ENCODE measurements at places on chromosomes 16 and 17.

DNA sequence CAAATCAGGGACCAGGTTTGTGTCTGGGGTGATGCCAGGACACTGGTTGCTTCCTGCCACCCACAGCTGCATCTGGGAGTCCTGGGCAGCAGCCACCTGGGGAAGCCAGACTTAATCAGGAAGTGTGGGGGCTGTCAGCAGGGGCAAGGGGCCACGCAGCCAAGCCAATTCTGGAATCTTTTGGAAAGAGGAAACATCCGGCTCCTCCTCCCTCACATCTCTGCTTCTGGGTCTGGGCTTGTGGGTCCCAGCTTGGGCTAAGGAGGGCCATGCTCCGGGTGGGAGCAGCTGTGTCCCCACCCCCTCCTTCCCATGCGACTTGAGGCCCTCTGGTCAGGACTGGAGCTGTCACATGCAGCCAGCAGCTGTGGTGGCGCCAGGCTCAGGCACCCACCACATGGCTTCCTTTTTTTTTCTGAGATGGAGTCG, 37.0 kb upstream of the CCDC182 start:
- no peak for DNase-seq

- DNase-seq, result peak; percentile 43
Observed at GRCh38 chr17:40471846-40472732, 28.8 kb downstream of the IGFBP4 start.

DNA sequence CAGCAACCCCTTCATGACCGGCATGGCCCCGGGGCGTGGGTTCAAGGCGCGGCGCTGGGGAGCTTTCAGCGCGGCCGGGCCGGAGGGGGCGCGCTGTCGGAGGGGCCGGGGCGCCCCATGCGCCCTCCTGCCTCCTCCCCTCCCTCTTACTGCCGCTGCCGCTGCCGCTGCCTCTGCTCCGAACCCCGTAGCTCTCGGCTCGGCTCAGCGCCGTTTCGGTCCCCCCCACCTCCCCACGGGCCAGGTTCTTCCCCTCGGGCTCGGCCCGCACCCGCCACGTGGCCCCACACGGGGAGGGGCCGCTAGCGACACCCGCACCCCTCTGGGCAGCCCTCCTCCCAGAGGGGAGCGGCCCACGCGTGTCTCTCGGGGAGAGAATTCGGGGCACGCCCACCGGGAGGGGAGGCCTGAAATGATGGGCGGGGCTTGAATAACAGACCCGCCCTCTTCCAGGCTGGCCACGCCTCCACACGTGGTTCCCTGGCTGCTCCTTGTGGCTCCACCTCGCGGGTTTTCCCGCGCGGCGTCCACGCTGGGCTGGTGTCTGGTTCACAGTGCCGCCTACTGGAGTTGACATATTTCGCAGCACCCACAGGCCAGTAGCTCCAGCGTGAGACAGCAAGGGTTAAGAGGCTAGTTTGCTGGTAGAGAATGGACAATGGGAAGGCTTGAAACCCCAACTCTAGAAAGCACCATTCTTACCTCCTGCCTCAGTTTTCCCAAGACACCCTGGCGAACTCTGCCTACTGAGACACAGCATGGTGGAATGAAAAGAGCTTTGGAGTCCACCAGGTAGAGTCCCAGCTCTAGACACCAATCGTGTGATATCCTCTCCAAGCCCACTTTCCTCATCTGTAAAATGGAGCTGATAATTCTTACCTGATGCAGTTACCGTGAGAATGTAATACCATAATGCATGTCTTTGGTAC, at the start of gene KCNH4:
Gene KCNH4, minus strand, starts transcription at position 221 of the 929 bp plus-strand sequence. Its CDS starts 197 bp downstream, at position 24.
- DNase-seq, result peak; percentile 70

DNA sequence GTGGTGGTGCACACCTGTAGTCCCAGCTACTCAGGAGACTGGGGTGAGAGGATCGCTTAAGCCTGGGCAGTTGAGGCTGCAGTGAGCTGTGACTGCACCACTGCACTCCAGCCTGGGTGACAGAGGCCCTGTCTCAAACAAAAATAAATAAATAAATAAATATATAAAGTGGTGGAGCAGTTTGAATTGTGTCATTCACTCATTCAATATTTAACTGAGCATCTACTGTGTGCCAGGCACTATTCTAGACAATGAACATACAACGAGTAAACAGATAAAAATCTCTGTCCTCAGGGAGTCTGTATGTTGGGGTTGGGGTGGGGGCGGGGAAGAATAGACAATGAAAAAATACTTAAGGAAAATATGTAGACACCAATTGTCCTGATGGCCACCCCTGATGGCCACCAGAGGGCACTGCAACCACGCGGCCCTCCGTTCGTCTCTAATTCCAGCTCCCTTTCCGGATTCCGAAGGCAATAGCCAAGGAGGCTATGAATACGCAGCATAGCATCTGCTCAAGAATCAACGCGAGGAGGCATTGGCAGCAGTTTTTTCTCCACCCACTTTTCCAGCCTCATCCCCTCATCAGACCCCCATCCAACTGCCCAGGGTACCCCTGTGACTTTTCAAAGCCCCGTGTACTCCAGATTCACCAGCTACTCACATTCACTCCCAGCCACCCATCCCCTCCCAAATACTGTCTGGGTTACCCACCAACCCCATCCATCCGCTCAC, 21.4 kb downstream of the QPRT start:
- DNase-seq, result peak; percentile 89

GRCh38 chr16:72098936-72099335, 5.3 kb downstream of the DHX38 start:
- no peak for DNase-seq

DNA sequence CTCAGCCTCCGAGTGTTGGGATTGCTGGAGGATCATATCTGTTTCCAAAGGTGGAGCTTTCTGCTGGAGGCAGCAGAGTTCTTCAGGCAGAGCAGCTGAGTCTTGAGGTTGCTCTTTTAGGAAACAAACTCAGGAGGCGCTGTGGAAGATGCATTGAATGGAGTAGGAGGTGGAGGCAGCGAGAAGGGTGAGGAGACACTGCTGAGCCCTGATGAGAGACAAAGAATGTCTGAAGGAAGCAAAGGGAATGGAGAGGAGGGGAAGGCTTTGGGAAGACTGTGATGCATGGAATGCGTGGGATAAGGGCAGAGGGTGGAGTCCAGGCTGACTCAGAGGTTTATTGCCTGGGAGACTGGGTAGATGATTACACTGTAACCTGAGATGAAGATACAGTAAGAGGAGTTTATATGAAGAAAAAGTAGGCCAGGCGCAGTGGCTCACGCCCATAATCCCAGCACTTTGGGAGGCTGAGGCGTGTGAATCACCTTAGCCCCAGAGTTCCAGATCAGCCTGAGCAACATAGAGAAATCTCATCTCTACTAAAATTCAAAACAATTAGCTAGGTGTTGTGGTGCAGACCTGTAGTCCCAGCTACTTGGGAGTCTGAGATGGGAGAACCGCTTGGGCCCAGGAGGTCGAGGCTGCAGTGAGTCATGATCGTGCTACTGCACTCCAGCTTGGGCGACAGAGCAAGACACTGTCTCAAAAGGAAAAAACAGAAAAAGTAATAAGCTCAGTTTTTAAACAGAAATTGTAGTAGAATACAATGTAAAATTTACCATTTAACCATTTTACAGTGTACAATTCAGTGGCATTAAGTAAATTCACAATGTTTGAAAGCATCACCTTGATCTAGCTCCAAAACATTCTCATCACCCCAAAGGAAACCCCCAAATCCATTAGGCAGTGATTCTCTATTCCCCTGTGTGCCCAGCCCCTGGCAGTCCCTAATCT, 17.8 kb upstream of the TMEM219 start:
- DNase-seq, result peak; percentile 99

DNA sequence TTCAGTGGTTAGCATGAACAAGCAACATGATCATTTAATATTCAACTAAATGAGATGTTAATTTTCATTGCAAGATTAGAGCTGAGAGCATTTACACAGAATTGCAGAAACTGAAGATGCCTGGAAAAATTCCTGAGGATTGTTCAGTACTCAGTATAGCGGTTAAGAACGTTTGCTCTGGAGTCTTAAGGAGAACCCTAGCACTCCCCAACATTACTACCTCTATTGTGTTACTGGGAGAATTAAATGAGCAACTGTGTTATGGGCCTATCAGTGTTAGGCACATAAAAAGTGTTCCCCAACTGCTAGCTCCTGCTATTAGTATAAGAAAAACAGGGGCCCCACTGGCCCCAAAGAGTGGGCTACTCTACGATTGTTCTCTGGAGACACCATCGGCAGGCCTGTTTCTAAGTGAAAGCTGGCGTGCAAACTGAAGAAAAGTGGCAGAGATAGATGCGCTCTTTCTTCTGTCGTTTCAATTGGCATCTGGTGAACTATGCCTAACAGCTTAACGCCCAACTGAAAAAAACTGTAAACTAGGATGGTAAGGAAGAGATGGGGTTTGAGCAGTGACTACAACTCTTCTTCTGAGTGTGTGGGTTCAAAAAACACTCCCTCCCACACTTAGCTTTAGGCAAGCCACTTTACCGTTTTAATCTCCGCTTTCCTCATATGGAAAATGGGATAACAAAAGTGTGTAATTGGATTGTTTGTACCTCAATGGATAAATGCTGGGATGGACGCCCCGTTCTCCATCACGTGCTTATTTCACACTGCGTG, 1.3 kb downstream of the CDR2 start:
- DNase-seq, result peak; percentile 20

DNA sequence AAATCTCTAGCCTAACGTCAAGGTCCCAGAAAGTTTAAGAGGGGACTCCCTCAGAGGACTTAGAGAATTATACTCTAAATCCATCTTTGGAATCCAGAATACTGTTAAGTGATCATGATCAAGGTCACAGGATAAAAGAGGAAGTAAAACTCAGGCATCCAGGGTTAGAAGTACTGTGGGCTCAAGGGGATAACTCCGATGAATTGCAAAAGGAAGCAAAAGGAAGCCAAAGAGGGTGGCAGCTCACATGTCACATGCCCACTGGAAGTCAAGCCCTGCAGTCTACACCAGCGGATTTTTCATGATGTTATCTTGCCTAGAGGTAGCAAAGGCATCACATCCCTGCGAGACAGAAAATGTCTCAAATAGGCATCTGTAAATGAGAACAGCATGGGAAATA, 3.8 kb downstream of the ZNF821 start:
- no peak for DNase-seq

GRCh38 chr17:37849617-37849972, 74.6 kb upstream of the TBC1D3K start:
- DNase-seq, result no peak

DNA sequence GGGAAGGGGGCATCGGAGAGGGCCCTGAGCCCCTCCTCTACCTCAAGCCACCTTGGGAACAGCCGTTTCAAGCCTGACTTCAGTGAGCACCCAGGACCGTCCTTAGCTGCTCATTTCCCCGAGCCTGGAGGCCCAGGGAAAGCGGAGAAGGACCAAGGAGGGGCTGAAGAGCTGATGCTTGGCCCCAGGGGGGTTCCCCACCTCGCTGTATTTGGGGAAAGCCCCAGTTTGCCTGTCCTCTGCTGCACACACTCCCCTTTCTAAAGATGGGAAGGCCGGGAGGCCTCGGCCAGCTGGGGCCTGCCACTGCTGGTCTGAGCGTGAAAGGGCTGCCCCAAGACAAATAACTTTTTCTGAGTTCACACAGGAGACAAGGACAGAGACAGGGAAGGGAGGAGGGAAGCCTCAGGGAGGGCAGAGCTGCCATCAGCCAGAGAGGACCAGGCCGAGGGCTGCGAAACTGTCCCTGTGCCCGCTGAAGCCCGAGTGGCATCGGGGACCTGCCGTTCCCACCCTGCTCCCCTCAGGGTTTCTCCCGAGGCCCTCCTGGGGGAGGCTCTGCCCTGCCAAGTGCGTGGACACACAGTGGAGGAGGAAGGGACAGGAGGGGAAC, 11.6 kb downstream of the ZACN start:
- no peak for DNase-seq

- no peak for DNase-seq
Observed at GRCh38 chr16:84986102-84986501, 25.2 kb downstream of the ZDHHC7 start.

DNA sequence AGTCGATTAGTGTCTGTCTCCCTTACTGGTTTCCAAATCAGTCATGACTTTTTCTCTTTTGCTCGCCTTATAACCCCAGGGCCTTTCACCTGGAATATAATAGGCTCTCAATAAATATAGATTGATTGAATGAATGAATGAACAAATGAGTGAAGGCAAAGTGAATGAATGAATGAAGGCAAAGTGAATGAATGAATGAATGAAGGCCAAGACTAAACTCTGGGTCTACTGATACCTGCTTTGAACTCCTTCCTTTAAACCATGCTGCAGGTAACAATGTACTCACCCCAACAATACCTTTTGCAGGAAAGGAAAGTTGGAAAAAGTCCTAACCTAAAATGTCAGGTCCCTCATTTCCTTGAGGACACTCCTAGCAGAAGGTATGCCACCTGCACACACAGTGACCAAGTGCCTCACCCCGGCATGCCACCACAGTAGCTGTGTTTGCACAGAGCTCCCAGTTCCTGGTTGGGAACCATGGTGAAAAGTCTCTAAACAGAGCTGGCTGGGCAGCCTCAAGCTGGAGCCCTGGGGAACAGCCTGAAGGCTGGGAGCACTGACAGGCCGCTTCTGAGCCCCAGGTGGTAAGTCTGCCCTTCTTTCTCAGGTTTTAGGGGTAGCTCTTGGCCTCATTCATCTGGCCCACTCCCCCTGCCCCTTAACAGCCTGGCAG, 42.7 kb upstream of the ANKFN1 start:
- no peak for DNase-seq

DNA sequence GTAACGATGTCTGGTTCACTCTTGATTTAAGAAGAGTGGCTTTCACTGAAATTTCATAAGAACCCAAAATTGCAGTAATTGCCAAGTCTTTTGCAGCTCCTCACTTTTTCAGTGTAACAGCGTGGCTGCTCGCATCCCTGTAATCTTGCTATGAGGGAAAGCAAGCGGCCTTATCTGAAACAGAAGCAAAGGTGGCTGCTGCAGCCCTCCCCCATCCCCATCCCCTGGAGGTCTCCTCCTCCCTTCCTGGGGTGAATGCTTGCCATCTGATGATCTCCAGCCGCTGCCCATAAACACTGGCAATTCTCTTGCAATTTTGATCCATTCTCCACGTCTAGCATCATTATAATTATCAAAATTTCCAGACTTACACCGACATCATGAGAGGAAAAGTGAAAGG, 182.5 kb upstream of the ASIC2 start:
- no peak for DNase-seq

All from mesenchymal stem cell (in vitro differentiated cells and primary cell).